ENCODE measurements at places on chromosomes 2 and 18. TPM values are rescaled to one million over a fixed set of nuclear protein-coding genes. Genes with fewer than 3 reads are reported as not detected.

The SERPINB13 gene
- not detected for total RNA-seq

The PLEKHM3 gene
- 6.8 TPM for total RNA-seq

The ALLC gene
- not detected for total RNA-seq

The SIX3 gene
- total RNA-seq = not detected

The PLCL1 gene
- 2.2 TPM for total RNA-seq

The CD207 gene
- not detected for total RNA-seq

The TDRD15 gene
- not detected for total RNA-seq

The LRRTM1 gene
- total RNA-seq = not detected

The MTLN gene
- 44.6 TPM for total RNA-seq

The ELAC1 gene
- total RNA-seq = 9.7 TPM

The DHRS9 gene
- total RNA-seq = not detected

The SPRED2 gene
- 16.4 TPM for total RNA-seq

The EFEMP1 gene
- total RNA-seq = not detected

The GMPPA gene
- total RNA-seq = 30.4 TPM

The VSNL1 gene
- not detected for total RNA-seq

The C1D gene
- 16.2 TPM for total RNA-seq

The DSG2 gene
- 0.53 TPM for total RNA-seq

The ODC1 gene
- total RNA-seq = 36.7 TPM

The STARD6 gene
- not detected for total RNA-seq

The GAL3ST2 gene
- 0.20 TPM for total RNA-seq

The SLC5A7 gene
- total RNA-seq = not detected

The VWA3B gene
- not detected for total RNA-seq

The IL36G gene
- not detected for total RNA-seq

The TMEM247 gene
- not detected for total RNA-seq

The MARCO gene
- not detected for total RNA-seq

The SULT1C2 gene
- total RNA-seq = not detected

The SLC30A3 gene
- total RNA-seq = 0.08 TPM

The IL36A gene
- total RNA-seq = not detected

The DUSP19 gene
- total RNA-seq = 1.2 TPM

The DUSP2 gene
- 21.3 TPM for total RNA-seq

The WDR43 gene
- 61.3 TPM for total RNA-seq

The GALM gene
- 29.9 TPM for total RNA-seq

The FN1 gene
- total RNA-seq = 0.63 TPM

The ADRA2B gene
- total RNA-seq = 0.10 TPM

The C2orf42 gene
- total RNA-seq = 24.8 TPM

The TBR1 gene
- total RNA-seq = not detected

The ANAPC1 gene
- 54.6 TPM for total RNA-seq

The CRYGB gene
- not detected for total RNA-seq

The SERPINB4 gene
- total RNA-seq = not detected

The TMEFF2 gene
- total RNA-seq = not detected

The KLHL41 gene
- not detected for total RNA-seq

The KLHL30 gene
- total RNA-seq = not detected

The HRH4 gene
- 0.17 TPM for total RNA-seq

All from activated naive CD4-positive, alpha-beta T cell treated with anti-CD3 and anti-CD28 coated beads, Interleukin-2, amount 10 ng/mL, durations not matched to agents 5 hours and 36 hours (primary cell).